ENCODE measurements at places on chromosomes 6 and 20. TPM values are rescaled to one million over a fixed set of nuclear protein-coding genes. Genes with fewer than 3 reads are reported as not detected.

Gene PTK6
- not detected for polyA plus RNA-seq

Gene MCCD1
- polyA plus RNA-seq = not detected

DNA sequence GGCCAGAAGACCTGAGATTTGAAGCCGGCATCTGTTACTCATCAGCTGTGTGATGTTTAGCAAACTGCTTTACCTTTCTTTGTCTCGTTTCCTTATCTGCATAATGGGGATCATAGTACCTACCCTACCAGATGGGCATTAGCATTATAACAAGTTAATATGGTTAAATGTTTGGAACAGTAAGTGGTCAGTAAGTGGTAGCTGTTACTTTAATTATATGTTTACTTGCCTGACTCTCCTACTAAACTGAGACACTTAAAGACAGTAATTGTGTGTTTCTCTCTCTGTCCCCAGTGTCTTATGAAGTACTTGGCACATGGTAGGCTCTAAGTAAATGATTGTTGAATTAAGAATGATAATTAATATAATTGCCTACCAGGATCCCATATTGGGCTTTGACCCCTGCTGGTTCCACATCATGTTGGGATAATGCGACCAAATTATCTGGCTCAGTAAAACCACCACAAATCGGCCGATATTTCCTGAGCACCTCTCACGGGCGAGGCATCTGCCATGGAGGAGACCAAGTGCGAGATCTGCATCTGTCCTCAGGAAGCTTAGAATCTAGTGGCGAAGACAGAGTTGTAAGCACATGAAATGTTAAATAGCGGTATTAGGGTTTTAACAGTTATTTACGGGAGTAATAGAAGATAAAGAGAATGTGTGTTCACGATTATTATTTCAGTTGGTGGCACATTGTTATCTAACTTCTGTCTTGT is 31.4 kb downstream of the PTK7 start:
- DNase-seq = no peak

GRCh38 chr20:41293269-41294037 is 24.1 kb downstream of the ZHX3 start:
- no peak for DNase-seq

DNA sequence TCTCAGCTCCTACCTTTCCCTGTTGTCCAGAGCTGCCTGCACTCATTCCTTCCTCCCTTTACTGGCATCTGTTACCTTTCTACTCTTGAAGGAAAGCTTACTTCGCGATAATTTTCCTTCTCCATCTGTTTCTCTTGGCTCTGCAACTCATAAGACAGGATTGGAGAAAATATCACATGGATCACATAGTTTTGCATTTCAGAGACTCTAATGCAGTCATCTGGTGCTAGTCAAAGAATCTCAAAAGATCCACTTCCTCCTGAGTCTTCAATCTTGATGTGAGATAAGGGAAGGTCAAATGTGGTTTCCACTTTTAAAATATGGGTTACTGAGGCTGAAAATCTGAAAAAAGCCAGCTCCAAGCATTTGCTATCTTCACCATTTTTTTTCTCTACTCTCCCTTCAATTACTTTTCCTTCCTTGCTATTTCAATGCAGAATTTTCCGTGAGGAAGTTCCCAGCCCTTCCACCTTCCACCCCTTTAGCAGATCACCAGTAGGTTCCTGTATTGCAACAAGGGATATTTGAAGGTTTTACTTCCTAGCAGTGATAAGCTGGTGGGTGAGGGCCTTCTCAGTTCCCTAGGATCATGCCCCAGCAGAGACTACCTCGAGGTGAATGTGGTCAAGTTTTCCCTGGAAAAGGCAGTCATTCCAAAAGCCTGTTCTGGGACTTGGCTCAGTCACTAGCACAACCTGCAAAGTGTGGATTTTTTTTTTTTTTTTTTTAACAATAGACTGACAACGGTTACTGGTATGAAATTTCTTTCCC is 62.8 kb upstream of the LRRC1 start:
- DNase-seq = no peak

DNA sequence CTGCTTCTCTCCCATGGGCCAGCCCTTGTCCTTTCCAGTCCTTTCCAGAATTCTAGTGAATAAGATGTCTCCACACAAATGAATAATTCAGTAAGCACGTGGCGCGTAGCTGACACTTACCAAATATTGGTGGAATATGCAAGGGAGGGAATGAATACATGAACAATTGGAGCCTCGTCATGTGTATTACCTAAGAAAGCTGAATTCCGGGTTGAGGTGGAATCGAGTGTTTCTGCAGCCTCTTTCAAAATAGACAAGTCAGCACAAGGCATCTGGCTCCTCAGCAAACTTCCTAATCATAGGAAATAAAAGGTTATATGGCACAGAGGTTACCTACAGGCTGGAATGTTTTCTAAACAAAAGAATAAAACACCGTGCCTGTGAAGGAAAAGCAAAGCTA is 47.0 kb upstream of the NT5E start:
- no peak for DNase-seq

Measured in AG04450 (cell line).